GM12878 (cell line): ENCODE measurements at places on chromosomes 5 and 9.

GRCh38 chr9:27590651-27591050 is 17.4 kb upstream of the C9orf72 start:
- no peak for DNase-seq

DNA sequence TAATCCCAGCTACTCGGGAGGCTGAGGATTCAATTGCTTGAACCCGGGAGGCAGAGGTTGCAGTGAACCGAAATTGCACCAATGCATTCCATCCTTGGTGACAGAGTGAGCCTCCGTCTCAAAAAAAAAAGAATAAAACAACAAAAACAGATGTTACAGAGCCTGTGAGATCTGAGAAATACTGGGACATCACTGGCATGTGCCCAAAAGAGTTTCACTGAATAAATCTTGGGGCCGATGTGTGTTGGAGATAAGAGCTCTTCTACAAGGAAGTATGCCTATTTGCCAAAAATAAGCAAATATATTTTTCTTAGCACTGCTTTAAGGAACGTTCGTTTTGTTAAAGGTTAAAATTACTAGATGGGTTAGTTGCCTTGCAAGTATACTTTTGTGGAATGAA is 55.1 kb downstream of the KIAA1958 start:
- no peak for DNase-seq

GRCh38 chr5:55154873-55155272 is 5.1 kb upstream of the GPX8 start:
- no peak for DNase-seq

DNA sequence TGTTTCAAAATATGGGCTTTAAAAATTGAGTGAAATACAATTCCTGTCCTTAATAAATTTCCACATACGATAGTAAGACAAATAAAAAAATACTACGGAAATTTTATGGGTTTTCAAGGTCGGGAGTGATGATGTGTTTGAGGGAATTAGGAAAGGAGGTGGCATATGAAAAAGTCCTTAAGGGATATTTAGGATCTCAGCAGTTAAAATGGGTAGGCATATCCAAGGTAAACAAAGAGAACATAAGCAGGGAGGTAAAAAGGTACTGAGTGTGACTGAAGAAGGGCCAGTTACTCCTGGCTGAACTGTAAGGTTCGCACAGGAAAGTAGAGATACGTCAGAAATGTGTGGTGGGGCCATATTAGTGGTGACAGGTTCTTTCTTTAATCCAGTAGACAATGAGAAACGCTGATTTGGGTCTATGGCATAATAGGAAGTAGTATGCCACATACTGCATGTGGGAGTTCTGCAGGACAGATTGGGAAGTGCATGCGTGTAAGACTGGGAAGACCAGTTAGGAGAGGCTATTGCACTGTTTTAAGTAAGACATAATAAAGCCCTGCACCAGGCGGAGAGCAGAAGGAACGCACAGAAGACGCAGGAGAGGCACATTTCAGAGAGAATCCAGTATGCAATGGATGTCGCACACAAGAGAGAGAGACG is 937 bp upstream of the HMGCR start:
- DNase-seq, result peak; percentile 32

GRCh38 chr9:84504360-84504759 is 163.8 kb upstream of the SLC28A3 start:
- DNase-seq, result no peak

DNA sequence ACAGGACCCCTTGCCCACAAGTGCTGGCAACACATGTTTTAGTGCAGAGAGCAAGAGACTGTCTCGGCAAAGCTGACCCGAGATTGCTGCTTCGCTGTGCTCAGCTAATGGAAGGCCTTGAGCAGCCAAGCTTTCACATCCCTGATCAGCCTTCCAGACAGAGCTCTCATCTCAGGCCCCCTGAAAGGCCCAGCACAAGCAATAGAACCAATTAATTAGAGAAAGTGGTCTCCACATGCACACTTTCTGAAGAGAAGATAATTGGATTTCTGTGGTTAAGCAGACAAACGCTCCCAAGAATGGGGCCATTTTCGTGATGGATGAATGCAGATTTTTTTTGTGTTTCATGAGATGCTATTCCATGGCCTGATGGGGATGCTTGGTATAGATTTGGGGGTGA is 174.9 kb downstream of the NSG2 start:
- no peak for DNase-seq

GRCh38 chr5:79750611-79751510 is 61.2 kb downstream of the CMYA5 start:
- no peak for DNase-seq

DNA sequence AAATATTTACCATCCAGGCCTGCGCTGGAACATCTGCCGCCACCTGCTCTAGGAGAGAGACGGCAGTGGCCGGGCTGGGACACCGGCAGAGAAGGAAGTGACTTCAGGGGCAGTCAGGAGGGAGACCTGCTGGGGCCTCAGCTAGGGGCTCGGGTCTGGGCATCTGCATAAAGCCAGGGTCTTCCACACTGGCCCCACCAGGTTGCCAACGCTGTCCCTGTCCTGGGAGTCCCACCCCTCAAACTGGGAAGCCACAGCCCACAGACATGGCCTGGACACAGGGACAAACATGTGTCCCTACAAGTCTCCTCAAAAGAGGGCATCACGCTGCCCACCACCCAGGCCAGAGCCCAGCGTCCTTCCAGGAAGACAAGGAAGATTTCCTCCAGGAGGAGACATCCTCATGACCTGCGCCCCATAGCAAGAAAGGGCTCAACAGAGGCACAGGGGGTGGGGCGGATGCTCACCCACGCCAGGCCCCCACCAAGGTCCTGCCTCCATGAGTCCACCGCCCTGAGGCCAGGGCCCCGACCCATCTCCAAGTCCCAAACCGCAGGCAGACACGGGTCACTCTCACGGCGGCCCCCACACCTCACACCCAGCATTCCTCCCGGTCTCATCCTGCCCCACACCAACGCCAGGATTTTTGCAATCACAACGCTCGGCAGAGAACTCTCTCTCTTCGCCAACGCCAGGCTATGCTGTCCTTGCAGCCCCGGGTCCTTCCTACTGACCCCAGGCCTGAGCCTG is 9.0 kb downstream of the VAV2 start:
- DNase-seq, result no peak

GRCh38 chr5:103505581-103506305 is 56.8 kb downstream of the NUDT12 start:
- DNase-seq, result no peak

DNA sequence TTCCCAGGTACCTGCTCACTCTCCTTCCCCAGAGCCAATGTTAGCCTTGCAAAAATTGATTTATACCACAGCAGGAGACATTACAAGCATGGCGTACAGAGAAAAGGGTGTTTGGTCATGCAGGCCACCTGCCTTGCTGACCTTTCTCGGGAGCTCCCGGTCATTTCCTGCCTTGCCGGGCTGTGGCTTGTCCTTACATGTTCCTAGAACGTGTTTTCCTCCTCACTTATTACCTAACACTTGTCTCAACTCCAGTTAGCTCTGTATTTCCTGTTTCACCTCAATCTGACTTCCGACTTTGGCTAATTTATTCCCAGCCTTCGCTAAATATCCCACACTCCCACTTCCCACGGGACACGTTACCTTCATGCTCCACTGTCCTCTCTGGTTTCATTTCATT is 282.5 kb downstream of the ICE1 start:
- DNase-seq, result no peak

DNA sequence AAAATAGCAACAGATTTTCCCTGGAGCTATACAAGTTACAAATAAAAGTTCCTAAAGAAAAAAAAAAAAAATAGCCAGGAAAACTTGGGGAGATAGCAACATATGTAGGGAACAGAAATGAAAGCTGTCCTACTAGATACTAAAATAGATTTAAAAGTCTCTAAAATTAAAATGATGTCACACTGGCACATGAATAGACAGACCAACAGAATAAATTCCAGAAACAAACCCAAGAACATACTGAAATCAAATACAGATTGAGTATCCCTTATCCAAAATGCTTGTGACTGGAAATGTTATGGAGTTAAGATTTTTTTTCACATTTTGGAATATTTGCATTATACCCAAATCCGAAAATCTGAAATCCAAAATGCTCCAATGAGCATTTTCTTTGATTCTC is 23.8 kb downstream of the GOLPH3 start:
- no peak for DNase-seq

DNA sequence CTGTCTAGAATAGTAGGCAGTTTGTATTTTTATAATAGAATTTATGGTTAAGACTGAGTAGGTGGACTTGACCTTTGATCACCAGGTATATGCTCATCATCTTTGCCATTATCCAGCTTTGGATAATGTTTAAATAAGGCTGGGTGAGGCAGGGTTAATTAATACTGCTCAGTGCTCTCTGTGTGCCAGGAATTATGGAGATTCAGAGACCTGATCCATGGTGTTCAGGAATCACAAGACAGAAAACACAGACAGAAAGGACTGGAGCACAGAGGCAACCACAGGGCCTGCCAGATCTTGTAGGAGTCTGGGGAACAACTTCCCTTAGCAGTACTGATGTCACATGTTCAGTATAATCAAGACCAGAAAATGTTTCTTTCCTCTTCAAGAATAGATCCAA is 186.3 kb upstream of the ADCY2 start:
- DNase-seq, result no peak

DNA sequence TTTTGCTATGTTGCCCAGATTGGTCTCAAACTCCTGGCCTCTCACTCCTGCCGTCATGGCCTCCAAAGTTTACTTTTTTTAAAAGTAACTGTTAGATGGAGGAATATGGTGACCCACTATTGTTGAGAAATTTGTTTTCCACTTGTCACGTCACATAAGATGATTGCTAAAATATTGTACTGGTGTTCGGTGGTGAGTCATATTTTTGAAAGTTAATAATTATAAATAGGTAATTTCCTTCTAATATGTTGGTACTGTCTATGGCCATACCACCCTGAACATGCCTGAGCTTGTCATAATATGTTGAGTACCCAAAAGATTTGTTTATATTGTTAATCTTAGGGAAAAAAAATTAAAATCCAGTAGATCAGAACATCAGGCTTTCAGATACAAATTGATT is 22.6 kb downstream of the RMI1 start:
- no peak for DNase-seq

- DNase-seq, result no peak
Measured at GRCh38 chr5:38922199-38922598, 76.4 kb downstream of the OSMR start.

GRCh38 chr9:97807681-97808080 is 45.3 kb upstream of the FOXE1 start:
- no peak for DNase-seq

DNA sequence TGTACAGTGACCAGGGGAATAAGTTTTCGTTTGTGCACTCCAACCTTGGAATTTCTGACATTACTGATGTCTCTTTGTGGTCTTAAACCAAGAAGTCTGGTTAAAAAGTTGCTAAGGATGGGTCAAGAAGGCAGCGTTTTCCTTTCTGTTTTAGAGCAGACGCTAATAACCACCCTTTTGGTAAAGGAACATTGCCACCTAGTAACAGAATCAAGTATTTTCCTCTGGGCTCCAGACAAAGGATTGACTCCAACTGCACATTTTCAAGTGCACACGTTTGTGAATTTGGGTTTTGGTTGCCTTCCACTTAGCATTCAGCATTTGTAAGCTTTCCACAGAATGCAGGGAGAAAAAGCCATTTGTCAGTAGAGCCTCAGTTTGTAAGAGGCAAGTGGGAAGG is 22.2 kb upstream of the CEP78 start:
- DNase-seq, result no peak
